Kidney epithelial cell (primary cell): ENCODE measurements at places on chromosomes 4 and X. TPM values are rescaled to one million over a fixed set of nuclear protein-coding genes. Genes with fewer than 3 reads are reported as not detected.

XAGE2 gene
- total RNA-seq: not detected in 2 replicates

TMPRSS11A gene
- not detected in 2 replicates for total RNA-seq

PLAC1 gene
- total RNA-seq: not detected in 2 replicates

SMIM9 gene
- not detected in 2 replicates for total RNA-seq

CT47B1 gene
- not detected in 2 replicates for total RNA-seq

DUSP21 gene
- total RNA-seq: not detected in 2 replicates

C1QTNF7 gene
- not detected in 2 replicates for total RNA-seq

FAM149A gene
- 22.2 and 22.9 TPM in 2 replicates for total RNA-seq

RNF128 gene
- total RNA-seq: 0.33 and 1.8 TPM in 2 replicates

F9 gene
- total RNA-seq: not detected in 2 replicates

USP26 gene
- not detected in 2 replicates for total RNA-seq

NOCT gene
- 37.5 and 47.4 TPM in 2 replicates for total RNA-seq

MAGEA1 gene
- total RNA-seq: not detected in 2 replicates

TCP11X2 gene
- total RNA-seq: 0.14 and 0.42 TPM in 2 replicates

SSX4 gene
- total RNA-seq: not detected in 2 replicates

ADGRG2 gene
- total RNA-seq: 0.88 and 1.5 TPM in 2 replicates

BMX gene
- not detected in 2 replicates for total RNA-seq
